ENCODE measurements at places on chromosomes 12 and 14.
A peak's percentile ranks its signal among the peaks of the same experiment; 100 is the strongest.

- no peak for DNase-seq
Measured at GRCh38 chr14:37573356-37573755, 21.7 kb downstream of the FOXA1 start.

DNA sequence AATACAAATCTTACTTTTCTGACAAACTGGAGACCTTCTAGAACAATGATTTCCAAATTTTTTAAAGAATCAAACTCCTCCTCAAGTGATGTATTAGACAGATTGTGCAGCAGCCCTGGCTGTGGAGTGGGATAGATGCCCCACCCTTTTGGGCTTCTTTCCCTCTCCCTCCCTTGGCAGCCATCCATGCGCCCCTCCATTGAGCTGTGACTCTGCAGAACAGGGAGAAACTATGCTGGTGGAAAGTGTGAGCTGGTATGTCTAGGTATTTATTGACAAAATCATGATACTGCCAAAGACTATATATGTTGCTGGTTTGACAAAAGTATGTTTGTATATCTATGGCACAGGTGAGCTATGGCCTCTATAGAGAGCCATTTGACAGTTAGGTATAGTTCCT, 138.5 kb downstream of the KTN1 start:
- no peak for DNase-seq

- DNase-seq, result peak; percentile 17
Measured at GRCh38 chr12:64608901-64609535, 1.3 kb upstream of the RASSF3 start.

DNA sequence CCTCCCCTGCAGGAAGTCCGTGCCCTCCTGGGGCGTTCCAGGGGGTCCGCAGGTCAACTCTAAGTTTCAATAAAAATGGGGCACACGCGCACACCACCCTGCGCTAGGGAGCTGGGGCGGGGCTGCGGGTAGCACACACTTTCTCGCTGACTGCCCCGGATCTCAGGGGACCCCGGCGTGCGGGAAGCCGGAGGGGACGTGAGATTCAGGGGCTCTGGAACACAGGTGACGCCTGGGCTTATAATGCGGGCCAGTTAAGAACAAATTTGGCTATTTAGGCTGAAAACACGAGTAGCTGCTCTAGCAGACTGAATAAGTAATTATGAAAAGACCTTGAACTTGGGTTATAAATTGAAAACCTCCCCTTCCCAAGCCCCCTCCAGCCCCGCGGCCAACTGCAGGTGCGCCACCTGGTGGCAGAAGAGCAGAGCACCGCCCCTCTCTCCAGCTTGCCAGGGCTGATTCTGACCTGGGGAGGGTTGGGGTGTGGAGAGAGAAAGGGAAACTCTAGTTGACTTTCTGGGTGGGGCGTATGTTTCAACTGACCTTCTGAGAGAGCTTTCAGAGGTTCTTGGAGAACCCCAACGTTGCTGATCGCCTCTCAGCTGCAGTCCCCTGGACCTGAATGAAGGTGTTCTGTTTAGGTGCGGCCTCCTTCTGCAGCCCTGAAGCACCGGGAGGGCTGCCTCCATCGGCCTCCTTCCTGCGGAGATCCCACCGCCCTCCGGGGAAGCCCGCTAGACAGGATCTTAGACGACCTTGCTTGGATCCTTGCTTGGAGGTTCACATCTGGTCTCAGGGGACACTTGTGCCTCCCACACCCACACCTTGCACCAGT, 118.4 kb upstream of the EVL start:
- peak; percentile 21 for DNase-seq

GRCh38 chr12:77943466-77943865, 112.8 kb downstream of the NAV3 start:
- no peak for DNase-seq

DNA sequence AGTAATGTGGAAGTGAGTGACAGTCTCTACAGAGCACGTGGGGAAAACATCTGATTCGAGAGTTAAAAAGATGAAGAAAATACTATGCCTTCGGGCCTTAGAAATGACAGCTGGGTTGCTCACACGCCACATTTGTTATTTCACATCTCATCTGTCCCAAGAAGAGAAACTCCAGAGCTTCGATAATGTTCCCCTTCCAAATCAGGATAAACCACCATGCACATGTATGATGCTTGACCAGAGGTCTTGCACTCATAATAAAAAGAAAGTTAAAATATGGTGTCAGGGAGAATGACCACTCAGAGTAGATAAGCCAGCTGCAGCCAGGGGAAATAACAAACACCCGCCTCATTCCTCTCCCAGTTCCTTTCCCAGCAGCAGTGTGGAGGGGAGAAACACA, 34.6 kb downstream of the NIN start:
- no peak for DNase-seq

DNA sequence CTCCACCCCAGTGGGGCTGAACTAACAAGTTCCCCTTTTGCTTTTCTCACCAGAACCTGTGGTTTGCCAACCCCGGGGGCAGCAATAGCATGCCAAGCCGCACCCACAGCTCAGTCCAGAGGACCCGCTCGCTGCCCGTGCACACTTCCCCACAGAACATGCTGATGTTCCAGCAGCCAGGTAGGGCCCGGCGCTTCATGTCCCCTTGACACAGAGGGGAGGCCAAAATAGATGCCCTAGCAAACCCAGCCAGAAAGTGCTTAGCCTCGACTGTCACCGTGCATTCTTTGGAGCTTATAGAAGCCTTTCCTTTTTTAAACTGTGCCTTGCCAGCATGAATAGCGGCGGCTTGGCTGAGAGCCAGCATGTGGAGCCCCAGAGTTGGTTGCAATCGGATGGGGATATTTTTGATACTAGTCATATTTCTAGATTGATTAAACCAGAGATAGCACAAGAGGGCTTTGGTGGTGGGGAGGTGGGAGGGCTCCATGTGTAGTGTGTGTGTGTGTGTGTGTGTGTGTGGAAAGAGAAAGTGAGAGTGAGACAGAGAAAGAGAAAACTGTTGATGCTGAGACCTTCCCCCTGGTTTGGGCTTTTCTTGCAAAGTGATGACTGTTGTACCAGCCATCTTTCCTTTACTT, 126.1 kb downstream of the GCH1 start:
- peak; percentile 85 for DNase-seq

GRCh38 chr14:72633551-72633950, 260.4 kb downstream of the DPF3 start:
- no peak for DNase-seq

DNA sequence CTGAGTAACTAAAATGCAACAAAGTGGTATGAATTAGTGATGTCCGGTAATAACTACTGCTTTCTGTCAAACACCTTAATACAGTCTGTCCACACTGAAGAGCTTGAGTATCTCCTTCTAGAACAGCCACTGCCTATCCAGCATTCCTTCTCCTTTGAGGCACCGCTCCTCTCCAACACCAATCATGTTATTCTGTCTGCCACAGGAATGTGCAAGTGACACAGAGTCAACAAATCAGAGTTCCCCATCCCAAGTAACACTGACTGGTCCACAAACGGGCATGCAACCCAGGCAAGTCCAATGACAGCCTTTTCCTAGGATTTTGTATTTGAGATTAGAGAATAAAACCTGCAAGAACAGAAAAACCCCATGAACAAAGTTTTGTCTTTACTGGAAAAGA, 3.8 kb downstream of the GXYLT1 start:
- no peak for DNase-seq

DNA sequence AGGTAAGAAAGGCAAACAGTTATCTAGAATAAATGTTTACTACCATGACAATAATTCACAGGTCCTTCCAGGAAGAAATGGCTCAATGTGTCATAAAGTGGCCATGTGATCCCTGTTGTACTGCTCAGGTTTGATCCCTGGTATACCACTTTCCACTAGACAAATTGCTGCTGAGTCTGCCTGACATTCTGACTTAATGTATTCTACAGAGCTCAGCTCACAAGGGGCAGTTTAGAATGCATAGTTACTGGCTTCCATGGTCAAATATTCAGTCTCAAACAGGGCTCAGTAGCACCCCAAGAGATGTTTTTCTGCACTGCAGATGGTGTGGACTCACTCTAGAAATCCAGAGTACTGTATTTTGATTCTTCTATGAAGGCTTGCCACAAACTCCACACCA, 21.8 kb downstream of the TSHR start:
- DNase-seq, result no peak

DNA sequence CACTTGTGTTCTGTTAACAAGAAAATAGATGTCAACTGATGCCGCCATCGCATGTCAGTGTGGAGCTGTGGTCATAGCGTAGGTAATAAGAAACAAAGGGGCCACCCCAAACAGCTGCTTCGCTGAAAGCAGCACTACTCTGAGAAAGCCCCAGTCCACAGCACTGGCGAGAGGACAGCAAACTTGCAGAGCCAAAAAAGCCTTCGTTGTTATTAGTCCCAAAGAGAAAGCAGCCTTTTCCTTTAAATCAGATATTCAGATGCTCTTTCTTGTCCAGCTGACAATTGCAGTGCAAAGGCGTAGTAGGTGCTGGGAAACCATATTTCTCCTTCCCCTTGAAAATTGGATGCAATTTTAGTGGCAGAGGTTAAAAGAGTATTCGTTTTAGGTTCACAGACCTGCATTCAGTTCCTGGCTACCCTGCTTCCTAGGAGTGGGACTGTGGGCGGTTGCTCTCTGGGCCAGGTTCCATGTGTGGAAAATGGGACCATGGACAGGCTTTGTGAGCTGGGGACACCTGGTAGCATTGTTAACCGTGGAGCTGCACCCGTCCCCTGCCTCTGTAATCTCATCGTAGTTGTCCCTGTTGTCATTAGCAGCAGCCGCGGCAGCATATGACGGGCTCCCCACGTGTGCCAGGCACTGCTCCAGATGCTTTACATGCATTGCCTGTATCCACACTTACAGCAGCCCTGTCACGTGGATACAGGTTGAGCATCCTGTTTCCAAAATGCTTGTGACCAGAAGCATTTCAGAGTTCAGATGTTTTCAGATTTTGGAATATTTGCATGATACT, 54.2 kb downstream of the ELK3 start:
- DNase-seq, result no peak

- DNase-seq, result no peak
Measured at GRCh38 chr12:110039085-110039807, 9.1 kb downstream of the C12orf76 start.

DNA sequence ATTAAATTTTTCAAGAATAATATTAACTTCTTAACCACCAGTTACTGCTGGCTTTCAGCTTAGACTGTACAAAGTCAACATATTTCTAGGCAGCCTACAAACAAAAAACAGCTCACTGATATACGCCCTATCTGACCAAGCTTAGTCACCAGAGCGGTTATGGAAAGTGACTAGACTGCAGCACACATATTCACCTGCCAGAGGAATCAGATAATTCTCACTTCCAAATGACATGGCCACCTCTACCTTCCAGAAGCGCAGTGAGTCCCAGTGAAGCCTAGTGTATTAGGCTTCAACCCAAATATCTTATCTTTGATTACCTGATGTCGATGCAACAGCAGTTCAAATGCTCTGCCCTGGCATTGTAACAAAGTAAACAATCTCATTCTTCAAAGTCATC, 8.5 kb downstream of the STXBP6 start:
- DNase-seq, result no peak

DNA sequence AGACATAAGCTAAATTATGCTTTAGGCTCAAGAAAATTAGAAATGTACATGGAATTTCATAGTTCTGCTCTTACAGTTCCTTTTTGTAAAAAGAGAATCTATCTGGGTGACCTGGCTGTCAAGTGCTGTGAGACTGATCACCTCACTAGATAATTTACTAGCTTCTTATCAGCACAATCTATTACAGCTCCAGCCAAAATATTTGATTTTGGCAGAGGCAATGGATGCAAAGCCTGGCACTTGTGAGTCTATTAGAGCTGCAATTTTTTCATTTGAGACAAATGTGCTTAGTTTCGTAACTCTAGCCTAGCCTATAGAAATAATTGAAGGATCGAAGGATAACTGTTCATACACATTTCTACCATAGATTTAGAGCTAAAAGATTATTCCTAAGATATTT, 927.5 kb downstream of the SLC6A15 start:
- no peak for DNase-seq

DNA sequence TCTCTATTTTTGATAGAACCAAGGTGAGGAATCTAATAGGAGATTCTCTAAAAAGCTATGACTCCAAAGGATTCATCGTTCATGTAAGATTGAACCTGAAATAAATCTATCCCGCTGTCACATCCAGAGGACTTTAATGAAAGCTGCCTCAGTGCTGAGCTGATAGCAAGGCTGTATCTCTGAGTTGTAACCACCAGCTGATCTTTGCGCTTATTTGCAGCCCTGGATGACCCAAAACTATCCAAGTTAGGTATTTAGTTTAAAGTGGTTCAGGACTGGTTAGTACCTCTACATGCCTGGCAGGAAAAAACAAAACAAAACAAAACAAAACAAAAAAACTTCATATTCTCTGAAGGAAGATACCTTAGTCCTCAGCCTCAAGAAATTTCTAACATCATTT, 8.8 kb upstream of the ANKRD33 start:
- no peak for DNase-seq

- DNase-seq, result no peak
Measured at GRCh38 chr14:58238252-58239243, 6.1 kb upstream of the PSMA3 start.

GRCh38 chr12:56996793-56997545, 9.4 kb downstream of the ZBTB39 start:
- no peak for DNase-seq

DNA sequence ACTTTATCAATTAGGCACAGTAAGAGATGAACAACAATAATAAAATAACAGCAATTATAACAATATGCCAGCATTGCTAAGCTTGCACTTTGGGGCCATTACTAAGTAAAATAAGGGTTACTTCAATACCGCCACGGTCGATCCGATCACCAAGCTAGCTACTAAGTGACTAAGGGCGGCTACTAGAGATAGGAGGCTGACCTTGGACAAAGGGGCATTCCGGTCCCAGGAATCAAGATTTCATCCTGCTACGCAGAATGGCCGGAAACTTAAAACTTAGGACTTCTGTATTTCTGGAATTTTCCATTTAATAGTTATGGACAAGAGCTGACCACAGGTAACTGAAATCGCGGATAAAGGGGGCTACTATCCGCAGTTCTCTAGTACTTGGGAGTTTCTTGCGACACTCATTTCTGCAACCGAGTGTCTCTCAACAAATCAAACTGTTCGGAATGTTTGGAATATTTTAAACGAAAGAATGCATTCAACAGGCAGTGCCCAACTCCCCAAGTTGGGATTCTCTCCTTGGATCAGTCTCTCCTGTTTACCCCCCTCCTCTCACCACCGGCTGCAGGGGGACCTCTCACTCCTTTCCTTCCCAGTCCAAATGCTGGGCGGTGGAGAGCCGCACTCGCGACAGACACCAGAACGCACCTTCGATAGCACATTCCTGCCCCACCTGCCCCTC, 650 bp downstream of the HEBP1 start:
- DNase-seq, result peak; percentile 11

DNA sequence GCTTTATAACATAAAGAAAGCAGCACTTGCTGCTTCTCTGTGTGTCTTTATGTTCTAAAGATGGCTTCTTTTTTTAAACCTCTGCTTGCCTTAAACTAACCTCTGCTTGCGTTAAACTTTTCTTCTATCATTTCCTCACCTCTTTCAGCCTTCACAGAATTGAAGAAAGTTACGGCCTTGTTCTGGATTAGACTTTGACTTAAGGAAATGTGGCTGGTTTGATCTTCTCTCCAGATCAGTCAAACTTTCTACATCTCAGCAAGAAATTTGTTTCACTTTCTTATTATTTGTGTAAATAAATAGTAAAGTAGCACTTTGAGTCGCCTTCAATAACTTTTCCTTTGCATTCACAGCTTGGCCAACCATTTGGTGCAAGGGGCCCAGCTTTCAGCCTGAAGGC, 64.2 kb downstream of the CMAS start:
- no peak for DNase-seq

Measured in stimulated activated CD4-positive, alpha-beta T cell treated with anti-CD3 and anti-CD28 coated beads, Interleukin-12 subunit alpha, Interleukin-12 subunit beta, amount 100 ng/mL, for 24 hours (primary cell).